ENCODE measurements at places on chromosomes 5 and 9.
A peak's percentile ranks its signal among the peaks of the same experiment; 100 is the strongest.

DNA sequence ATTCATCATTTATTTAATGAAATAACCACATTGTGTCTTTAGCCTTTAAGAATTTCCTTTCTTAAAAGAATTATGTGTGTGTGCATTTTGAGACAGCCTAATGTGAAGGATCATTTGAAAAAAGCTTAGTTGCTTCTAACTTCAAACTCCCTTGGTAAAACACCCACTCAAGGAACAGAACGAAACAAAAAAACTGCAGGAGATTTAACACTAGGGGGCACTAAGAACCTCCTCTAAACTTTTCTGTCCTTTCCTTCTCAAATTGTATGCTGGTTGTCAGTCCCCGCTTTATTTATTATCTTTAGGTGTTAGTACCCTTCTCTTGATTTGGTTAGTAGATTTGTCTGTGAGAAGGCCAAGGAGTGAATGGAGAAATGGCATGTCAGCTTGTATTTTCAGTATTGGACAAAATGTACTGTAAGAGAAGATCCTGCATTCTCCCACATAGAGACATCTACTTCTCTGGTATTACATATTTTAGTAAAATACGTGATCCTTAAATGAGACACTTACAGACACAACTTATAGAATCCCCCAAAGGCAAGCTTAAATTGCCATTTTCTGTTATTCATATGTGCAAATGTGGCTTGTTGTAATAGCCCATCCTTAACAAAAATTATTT, 229.7 kb downstream of the MRPS30 start:
- peak; percentile 45 for DNase-seq

GRCh38 chr9:3436629-3437420, 89.0 kb downstream of the RFX3 start:
- DNase-seq, result no peak

DNA sequence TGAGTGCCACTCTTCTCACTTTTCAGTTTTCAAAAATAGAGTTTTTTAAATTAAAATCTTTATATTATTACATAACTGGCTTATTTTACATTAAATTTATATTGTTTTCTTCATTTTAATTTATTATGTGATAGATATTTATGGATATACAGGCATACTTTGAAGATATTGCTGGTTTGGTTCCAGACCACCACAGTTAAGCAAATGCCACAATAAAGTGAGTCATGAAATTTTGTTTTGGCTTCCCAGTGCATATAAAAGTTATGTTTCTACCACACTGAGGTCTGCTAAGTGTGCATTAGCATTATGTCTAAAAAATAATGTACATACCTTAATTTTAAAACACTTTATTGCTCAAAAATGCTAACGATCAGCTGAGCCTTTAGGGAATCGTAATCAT, 47.4 kb downstream of the NDUFS4 start:
- DNase-seq, result no peak

DNA sequence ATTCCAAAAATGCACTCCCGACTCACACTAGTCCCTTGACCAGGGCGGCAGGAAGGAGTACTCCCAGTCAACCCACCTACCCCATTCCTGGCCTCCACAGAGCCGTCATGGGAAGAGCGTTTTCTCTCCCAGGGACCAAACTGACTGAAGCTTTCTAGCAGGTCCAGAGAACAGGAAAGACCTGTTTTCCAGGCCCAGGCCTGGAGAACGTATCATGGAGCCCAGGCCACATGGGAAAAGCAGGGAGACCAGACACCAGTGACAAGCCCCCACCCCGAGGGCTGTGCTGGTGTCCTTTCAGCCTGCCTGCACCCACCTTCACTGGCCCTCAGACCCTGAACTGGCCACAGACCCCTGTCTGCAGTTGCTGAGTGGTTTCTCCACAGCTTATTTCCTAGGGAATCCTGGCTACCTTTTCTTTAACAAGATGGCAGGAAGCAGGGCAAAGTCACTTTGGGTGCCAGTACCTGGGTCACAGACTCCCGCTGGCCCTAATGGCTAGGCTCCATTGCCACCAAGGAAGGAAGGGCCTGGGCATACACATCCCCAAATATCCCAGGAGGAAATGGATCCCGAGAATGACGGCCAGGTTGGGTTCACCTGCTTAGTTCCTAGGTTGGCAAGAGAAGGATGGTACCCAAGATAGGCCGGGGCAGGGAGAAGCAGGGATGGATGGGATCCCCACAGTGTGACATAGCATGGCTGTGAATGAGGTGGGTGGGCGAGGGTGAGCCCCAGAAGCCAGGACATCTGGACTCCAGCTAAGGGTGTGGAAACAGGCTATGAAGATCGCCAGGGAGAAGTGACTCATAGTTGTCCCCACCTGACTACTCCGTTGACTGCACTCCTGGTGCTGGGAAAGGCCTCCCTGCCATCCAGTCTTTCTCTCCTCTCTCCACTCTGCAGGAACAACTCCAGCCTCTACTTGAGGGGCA, 12.2 kb downstream of the CCNI2 start:
- DNase-seq, result no peak

DNA sequence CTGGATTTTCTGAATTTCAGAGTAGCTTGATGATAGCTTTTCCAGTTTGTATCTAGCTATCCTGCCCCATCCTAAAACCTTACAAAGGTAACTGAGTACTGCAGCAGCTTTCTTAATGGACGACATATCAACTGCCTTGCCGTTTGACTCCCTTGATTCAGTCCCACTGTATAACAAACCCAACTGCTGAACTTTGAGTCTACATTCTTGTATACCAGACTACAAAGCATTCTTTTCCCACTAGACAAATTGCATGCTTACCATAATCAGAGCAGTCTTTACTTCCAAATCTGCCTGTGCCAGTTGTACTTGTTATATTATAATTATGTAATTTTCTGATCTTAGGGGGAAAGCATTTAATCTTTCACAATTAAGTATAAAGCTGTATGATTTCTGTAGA, 47.3 kb downstream of the ANKRD31 start:
- no peak for DNase-seq

DNA sequence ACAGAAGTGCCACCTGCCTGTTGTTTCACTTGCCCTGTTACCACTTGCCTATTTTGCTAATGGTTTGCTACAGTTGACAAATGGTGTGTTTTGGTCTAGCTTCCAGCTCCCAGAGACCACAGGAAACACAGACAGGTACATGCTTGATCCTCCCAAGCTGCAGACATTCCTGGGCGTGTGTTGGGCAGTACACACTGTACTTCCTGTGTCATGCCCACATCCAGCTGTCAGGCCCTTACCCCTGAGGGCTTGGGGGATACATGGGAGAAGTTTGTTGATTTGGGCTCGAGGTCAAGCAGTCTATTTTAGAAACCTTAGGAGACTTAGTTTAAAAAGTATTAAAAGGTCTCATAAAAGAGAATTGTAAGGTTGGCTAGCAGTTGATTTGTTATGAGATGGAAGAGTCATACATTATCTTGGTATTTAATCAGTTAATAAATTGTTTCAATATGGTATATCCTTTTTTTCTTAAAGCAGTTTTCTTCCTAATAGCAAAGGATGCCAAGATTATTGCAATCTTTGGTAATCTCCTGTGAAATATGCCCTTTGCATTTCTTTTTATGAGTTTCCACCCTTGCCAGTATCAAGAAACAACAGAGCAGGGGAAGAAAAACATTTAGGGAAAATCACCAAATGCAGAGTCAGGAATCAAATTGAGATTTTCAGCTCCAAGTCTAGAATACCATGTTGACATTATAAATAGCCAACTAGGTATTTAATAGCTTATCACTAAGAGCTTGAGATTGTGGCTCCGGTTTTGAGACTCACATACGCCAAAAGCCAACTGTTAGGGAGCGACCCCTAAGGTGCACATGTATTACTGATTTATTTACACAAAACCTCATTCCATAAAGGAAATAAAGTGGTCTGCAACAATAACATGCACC, 52.3 kb upstream of the CD180 start:
- DNase-seq, result no peak

GRCh38 chr9:38063363-38063707, 5.7 kb downstream of the SHB start:
- DNase-seq, result no peak

DNA sequence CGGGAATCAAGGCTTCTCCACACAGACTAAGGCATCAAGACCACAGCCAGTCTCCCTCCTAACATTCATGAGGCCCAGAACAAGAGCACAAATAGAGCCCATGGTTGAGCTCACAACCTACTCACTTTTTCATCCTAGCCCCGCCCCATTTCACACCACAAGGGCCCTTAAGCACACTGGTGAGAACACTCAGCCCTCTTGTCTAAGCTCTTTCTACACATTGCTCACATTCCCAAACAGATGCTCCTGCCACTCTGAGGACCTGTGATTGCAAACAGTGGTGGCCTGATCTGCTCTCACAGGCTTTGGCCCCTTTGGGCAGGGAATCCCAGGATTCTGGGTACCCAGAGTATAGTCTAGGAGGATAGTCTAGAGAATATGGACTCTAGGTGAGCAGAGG, 54.0 kb downstream of the FEM1C start:
- no peak for DNase-seq

- no peak for DNase-seq
Observed at GRCh38 chr5:485946-486491, 38.2 kb downstream of the SLC9A3 start.

DNA sequence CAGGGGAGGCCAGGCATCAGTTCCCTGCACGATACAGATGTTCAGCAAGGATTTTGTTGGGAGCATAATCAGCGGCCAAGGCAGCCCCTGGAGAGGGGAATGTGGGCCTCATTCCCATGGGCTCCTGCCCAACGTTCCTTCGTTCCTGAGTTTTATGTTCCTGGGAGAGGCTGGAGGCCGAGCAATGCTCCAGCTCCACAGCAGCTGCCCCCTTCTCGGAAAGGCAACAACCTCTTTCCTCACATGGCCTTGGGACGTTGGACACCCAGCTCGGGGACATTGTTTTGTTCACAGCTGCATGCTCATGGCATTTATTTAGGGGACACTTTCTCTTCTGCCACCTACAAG, 63.8 kb upstream of the COL15A1 start:
- DNase-seq, result no peak

DNA sequence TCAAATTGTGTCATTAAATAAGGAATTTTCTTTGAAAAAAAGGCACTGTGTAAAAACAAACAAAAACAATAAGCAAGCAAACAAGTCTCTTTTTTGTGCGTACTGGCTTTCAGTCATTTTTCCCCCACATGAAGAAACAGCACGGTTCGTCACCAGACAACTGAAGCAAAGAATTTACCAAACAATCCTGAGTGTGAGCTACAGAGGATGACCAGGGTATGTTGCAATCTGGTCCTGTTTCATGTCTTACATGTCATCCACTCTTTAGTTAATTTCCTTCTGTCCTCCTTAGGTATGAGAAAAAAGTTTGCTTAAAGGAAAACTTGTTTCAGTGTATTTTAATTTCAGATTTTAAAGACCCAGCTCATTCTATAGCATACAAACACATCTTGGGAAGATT, 1080.7 kb upstream of the NUDT12 start:
- no peak for DNase-seq

DNA sequence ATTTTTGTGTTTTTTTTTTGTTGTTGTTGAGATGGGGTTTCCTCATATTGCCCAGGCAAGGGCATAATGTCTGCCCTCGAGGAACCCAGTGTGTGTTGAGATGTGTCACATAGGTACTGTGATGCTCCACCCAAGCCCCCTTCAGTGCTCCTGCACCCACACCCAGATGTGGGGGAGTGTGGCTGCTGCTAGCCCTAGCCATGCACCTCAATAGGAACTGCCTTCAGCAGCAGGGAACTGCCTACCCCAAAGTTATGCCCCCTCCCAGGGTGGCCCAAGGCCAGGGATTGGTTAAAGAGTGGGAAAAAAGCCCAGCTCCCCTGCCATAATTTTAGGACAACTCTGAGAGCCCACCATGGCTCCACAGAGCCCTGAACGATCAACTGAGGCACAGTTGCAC, 33.3 kb upstream of the EPB41L4B start:
- no peak for DNase-seq

GRCh38 chr9:110671849-110672248, 3.3 kb downstream of the MUSK start:
- DNase-seq, result no peak

DNA sequence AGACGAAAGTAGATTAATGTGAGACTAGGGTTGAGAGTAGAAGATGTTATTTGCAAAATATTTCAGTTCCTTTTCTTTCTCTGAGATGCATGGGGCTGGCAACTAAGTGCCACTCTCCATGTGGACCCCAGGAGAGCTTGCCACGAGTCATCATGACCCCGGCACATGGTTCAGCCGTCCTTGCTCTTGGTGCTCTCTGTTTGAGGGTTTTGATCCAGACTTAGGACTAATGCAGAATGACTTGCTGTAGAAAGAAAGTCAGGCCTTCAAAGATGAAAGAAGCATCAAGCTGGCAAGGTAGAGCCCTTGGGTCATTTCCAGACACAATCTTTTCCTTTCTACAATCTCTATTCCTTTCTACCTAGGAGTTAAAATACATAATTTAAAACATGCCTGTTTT, 84.7 kb downstream of the RASGRF2 start:
- no peak for DNase-seq

DNA sequence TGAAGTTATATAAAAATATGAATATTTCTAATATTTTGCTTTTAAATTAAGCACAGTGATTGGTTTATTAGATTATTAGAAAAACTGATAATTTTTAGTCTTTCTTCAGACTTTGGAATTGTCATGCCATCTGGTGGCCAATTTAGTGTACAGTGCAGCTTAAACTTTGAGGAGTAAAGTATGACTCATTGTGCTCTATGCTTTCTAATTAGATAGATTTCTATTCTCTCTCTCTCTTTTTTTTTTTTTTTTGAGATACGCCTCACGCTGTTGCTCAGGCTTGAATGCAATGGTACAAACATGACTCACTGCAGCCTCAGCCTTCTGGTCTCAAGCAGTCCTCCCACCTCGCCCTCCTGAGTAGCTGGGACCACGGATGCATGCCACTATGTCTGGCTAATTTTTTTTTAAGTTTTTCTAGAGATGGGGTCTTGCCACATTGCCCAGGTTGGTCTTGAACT, 42.1 kb upstream of the GPR21 start:
- no peak for DNase-seq

GRCh38 chr5:139110526-139111168, 87.5 kb downstream of the SIL1 start:
- no peak for DNase-seq

GRCh38 chr5:137594717-137595116, 95.6 kb upstream of the SPOCK1 start:
- DNase-seq, result no peak

DNA sequence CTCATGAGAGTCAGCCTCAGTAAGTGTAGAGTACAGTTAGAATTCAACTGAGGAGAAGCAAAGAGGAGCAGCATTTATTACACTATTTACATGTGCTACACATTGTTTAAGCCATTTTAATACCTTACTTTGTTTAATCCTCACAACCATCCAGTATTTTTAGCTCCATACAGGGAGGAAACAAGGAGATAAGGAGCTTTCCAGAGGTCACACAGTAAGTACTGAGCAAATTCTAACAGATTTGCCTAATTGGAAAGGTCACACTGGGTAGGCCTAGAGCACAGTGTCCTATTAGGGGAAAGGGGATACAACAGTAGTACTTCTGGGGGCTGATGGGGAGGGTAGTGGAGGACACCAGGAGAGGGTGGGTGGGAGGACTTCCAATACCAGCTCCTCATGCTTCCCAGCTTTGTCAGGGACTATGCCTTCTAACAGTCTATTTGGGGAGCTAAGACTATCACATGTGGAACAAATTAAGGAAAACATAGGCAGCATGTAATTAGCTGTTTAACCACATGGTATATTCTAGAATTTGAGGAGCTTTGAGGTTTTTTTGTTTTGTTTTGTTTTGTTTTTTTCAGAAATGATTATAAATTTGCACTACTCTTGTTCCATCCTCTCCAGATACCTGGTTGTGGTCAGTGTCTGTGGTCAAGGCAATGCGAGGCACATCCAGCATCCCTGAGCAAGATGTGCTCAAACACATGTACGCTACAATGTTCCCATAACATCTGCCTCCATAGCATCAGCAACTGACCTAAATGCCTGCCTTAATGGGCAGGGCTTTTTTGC, 96.0 kb upstream of the SLC12A2 start:
- DNase-seq, result no peak

GRCh38 chr5:34831303-34831702, 7.7 kb upstream of the TTC23L start:
- DNase-seq, result no peak

Measured in neuronal stem cell (in vitro differentiated cells).